ENCODE measurements at places on chromosomes 2 and 18. TPM values are rescaled to one million over a fixed set of nuclear protein-coding genes. Genes with fewer than 3 reads are reported as not detected.

The TAF4B gene
- 1.4 TPM for total RNA-seq

The SH3RF3 gene
- total RNA-seq = 2.1 TPM

The ARMC9 gene
- total RNA-seq = 22.5 TPM

The CNRIP1 gene
- 5.8 TPM for total RNA-seq

The AKAIN1 gene
- total RNA-seq = not detected

The MSTN gene
- 0.04 TPM for total RNA-seq

The INPP5D gene
- total RNA-seq = 2.9 TPM

The TSHZ1 gene
- total RNA-seq = 13.1 TPM

The TEKT4 gene
- total RNA-seq = not detected

The CTAGE1 gene
- 0.47 TPM for total RNA-seq

The CTDSP1 gene
- total RNA-seq = 124 TPM

The NGEF gene
- total RNA-seq = 3.2 TPM

- H3K4me3 ChIP-seq = no peak overlapping the region
- H3K27ac ChIP-seq = no peak overlapping the region
These were observed 292.5 kb downstream of the MTX2 start for GRCh38 chr2:176561706-176562105.

GRCh38 chr2:155645791-155646190 is 686.7 kb downstream of the NR4A2 start:
- no peak overlapping the region for H3K27ac ChIP-seq
- H3K4me1 ChIP-seq = no peaks in the 10 kb centered on the region
- H3K4me3 ChIP-seq = no peak overlapping the region

DNA sequence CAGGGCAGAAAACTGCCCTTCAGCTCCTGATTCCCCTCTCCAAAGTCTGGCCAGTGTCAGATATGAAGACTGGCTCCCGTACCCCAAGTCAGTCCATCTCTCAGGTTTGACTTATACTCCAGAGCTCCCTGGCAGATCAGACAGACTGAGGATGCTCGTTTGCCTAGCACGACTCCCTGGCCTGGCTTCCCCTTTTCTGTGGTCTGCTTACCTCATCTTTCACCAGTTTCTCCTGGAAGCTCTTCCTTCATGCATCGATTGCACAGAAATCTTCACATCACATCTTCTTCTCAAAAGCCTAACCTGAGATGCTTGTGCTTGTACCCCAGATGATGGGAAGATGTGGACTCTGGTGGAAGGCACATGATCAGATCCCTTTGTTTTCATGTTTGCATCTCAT is 387.9 kb upstream of the POU3F3 start:
- no peaks in the 10 kb centered on the region for H3K4me1 ChIP-seq
- H3K36me3 ChIP-seq = no peaks in the 10 kb centered on the region

- no peak for DNase-seq
- H3K4me3 ChIP-seq = no peak overlapping the region
- no peaks in the 10 kb centered on the region for H3K4me1 ChIP-seq
- no peak overlapping the region for H3K27ac ChIP-seq
- H3K36me3 ChIP-seq = no peaks in the 10 kb centered on the region
These were observed 288.0 kb upstream of the HDAC4 start for GRCh38 chr2:239688840-239689239.

GRCh38 chr18:46297621-46298020 is 193.4 kb downstream of the HAUS1 start:
- no peaks in the 10 kb centered on the region for H3K36me3 ChIP-seq
- H3K4me3 ChIP-seq = no peak overlapping the region
- DNase-seq = no peak
- H3K27me3 ChIP-seq = no peaks in the 10 kb centered on the region

GRCh38 chr2:127415593-127416505 is 2.4 kb upstream of the PROC start:
- H3K27me3 ChIP-seq = no peaks in the 10 kb centered on the region
- no peaks in the 10 kb centered on the region for H3K36me3 ChIP-seq
- peaks cover 22% of the 10 kb centered on the region for H3K4me1 ChIP-seq
- no peak overlapping the region for H3K4me3 ChIP-seq

- peak overlapping the region; percentile 90 for H3K27ac ChIP-seq
- peak overlapping the region; percentile 95 for H3K4me3 ChIP-seq
- H3K4me1 ChIP-seq = peaks cover 17% of the 10 kb centered on the region
- H3K36me3 ChIP-seq = no peaks in the 10 kb centered on the region
These were observed 2.5 kb downstream of the CRIM1 start for GRCh38 chr2:36357847-36358659.

DNA sequence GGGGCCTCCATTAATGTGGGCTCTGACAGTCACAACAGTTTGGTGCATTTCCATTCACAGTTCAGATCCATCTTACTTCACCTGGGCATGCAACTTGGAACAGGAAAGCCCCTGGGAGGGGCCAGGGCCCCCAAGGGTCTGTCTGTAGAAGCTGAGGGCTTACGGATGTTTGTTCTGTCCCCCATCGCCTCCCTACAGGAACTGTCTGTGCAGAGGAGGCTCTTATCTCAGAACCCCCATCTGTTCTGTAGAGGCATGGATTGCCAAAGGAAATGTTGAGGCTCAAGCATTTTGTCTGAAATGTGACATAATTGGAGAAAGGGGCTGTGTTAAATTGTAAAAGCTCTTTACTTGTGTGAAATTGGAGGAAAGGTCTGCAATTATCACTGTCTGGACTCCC is 334.3 kb downstream of the CLIP4 start:
- H3K27me3 ChIP-seq = no peaks in the 10 kb centered on the region
- H3K4me1 ChIP-seq = no peaks in the 10 kb centered on the region
- H3K4me3 ChIP-seq = no peak overlapping the region
- H3K27ac ChIP-seq = no peak overlapping the region

DNA sequence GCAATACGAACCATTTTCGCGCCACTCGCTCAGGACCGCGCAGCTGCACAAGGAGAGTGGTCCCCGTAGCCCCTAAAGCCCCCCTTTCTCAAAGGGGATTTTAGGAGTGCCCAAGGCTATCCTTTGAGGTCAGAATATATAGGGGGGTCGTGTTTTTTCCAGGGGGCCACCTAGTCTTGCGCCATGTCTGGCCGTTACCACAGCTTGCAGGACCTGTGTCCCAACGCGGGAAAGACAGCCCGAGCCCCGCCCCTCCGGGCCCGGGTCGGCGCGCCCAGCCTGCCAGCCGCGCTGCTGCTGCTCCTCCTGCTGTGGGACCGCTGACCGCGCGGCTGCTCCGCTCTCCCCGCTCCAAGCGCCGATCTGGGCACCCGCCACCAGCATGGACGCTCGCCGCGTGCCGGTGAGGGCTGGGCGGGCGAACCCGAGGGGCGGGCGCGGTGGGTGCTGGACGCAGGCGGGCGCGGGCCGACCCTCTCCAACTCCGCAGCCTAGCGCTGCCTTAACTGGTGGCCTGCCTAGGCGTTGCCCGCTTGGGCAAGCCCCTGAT is at the start of gene CDCA7:
Gene CDCA7, plus strand, starts transcription at position 291 of the 550 bp plus-strand sequence. Its CDS starts 92 bp downstream, at position 383.
- peaks cover 7% of the 10 kb centered on the region for H3K4me1 ChIP-seq
- peak; percentile 83 for DNase-seq
- no peaks in the 10 kb centered on the region for H3K36me3 ChIP-seq
- H3K27ac ChIP-seq = peak within 1 kb of the TSS; percentile 92
- H3K27me3 ChIP-seq = no peaks in the 10 kb centered on the region

DNA sequence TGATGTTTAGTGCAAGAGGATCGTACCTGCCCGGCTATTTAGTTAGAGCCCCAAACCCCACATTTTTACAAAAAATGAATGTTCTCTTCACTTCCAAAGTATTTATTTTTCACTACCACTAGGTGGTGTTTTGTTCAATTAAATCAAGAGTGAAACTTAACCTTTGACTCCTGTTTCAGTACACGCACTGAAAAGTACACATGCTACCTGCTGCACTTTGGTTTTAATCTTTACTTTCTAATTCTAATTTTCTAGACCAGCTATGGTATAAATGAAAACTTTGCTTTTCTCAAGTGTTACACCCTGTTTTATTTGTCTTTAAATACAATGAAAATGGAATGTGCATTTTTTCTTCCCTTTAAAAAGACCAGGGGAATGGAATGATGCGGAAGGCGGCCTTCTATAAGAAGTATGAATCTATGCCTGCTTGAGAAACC is 31.4 kb upstream of the CHN1 start:
- no peak overlapping the region for H3K27ac ChIP-seq
- peak; percentile 39 for DNase-seq
- no peaks in the 10 kb centered on the region for H3K4me1 ChIP-seq
- H3K27me3 ChIP-seq = no peaks in the 10 kb centered on the region

DNA sequence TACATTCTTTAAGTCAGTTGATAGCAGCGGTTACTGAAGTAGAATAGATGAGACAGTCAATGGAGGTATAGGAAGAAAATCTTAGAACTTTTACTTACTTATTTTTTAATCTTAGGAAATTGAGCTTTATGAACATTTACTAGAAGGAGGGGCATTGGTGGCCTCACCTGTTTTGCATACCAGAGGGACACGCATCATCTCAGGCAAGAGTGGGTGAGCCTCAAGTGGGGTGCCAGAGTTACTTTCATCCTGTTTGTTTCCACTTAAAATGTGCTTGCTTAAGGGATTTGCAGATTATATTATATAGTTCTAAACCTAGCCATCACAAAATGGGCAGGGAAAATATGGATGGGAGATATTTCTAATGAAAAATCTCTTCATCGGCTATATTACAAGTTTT is 61.6 kb downstream of the WDR7 start:
- no peak for DNase-seq
- no peaks in the 10 kb centered on the region for H3K27me3 ChIP-seq
- no peak overlapping the region for H3K27ac ChIP-seq

- no peaks in the 10 kb centered on the region for H3K36me3 ChIP-seq
- no peaks in the 10 kb centered on the region for H3K27me3 ChIP-seq
- no peak for DNase-seq
- H3K27ac ChIP-seq = no peak overlapping the region
These were observed 407.0 kb downstream of the DSEL start for GRCh38 chr18:67109535-67109934.

DNA sequence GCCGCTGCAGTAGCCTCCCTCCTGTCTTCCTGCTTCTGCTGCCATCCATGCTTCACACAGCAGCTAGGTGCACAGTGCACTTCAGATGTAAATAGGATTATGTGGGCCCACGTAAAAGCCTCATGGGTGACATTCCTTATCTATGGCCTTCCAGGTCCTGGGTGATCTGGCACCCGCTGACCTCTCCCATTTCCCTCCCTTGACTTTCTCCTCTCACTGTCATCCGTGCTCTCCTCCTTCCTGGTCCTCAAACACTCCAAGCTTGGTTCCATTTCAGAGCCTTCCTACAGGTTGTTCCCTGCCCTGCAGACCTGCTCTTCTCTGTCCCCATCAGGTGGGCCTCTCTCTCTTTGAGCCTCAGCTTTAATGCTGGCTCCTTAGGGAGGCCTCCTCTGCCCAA is 4.0 kb upstream of the SMYD5 start:
- H3K27me3 ChIP-seq = peaks cover 8% of the 10 kb centered on the region
- DNase-seq = no peak
- H3K36me3 ChIP-seq = no peaks in the 10 kb centered on the region
- H3K27ac ChIP-seq = no peak overlapping the region
- peaks cover 9% of the 10 kb centered on the region for H3K4me1 ChIP-seq

DNA sequence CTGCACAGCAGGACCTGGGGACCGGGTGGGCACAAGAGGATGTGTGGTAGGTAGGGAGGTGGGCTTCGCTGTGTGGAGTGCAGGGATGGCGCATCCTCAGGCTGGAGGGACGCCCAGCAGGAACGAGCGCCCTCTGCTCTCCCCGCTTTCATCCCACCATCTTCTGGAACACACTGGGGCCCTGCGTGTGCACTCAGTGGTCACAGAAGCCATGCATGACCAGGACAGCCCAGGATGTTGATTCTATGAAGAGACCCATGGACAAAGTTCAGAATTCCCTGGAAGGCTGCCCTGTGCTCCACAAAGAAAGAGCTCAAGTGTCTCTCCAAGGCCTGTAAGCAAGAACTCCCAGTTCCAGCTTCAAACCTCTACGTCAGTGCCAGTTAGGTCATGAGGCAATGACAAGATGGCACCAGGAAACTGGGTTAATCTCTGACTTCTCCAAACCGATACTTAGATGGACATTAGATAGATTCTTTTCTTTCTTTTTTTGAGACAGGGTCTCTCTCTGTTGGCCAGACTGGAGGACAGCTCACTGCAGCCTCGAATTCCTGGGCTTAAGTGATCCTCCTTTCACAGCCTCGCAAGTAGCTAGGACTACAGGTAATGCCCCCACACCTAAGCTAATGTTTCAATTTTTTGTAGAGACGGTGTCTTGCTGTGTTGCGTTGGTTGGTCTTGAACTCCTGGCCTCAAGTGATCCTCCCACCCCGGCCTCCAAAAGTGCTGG is 3.4 kb downstream of the SLC66A2 start:
- H3K4me1 ChIP-seq = peaks cover 22% of the 10 kb centered on the region
- no peak overlapping the region for H3K4me3 ChIP-seq
- no peak overlapping the region for H3K27ac ChIP-seq

DNA sequence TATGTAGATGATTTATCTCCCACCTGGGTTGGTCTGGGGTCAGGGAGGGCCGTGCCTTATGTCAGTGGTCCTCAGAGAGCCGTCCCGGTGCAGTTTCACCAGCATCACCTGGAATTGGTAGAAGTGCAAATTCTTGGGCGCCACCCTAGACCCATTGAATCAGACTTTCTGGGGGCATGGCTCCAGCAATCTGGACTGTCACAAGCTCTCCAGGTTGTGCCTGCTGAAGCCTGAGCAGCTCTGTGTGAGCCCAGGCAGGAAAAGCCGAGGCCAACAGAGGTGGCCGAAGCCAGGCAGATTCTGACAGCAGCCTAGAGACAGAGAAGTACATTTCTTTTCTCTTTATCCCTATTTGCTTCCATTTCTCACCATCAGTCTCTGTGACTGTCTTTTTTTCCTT is 98.4 kb upstream of the SEC11C start:
- H3K27me3 ChIP-seq = no peaks in the 10 kb centered on the region
- H3K4me1 ChIP-seq = peaks cover 7% of the 10 kb centered on the region
- no peaks in the 10 kb centered on the region for H3K36me3 ChIP-seq
- no peak for DNase-seq

DNA sequence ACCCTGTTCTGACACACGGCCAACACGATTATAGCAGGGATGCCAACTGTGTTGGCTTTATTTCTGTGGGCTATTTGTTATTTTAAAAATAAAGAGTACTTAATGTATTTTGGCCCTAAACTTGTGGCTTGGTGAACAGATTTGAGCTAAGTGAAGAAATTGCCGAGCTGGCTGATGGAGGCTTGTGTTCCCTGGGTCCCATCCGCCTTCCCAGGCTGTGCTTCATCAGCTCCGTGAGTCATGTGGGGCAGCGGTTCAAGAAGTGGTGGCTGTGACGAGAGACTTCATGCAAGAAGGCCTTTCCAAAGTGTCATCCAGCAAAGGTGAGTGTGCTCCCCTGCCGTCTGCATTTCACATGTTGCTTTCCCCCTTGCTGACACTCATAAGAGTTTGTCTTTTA is 73.6 kb upstream of the NCK2 start:
- H3K4me1 ChIP-seq = no peaks in the 10 kb centered on the region
- DNase-seq = no peak
- H3K36me3 ChIP-seq = no peaks in the 10 kb centered on the region
- no peak overlapping the region for H3K27ac ChIP-seq
- no peak overlapping the region for H3K4me3 ChIP-seq

All from hepatocyte (in vitro differentiated cells).